GM23248 (cell line): ENCODE measurements at places on chromosomes 11 and 22. TPM values are rescaled to one million over a fixed set of nuclear protein-coding genes. Genes with fewer than 3 reads are reported as not detected.

NLRP14 gene
- not detected in 2 replicates for total RNA-seq

GRCh38 chr22:48584170-48584569 lies 1243.5 kb downstream of the BRD1 start:
- H3K4me3 ChIP-seq: no peak overlapping the region
- no peaks in the 10 kb centered on the region for H3K4me1 ChIP-seq
- H3K27me3 ChIP-seq: no peaks in the 10 kb centered on the region
- H3K36me3 ChIP-seq: no peaks in the 10 kb centered on the region

DNA sequence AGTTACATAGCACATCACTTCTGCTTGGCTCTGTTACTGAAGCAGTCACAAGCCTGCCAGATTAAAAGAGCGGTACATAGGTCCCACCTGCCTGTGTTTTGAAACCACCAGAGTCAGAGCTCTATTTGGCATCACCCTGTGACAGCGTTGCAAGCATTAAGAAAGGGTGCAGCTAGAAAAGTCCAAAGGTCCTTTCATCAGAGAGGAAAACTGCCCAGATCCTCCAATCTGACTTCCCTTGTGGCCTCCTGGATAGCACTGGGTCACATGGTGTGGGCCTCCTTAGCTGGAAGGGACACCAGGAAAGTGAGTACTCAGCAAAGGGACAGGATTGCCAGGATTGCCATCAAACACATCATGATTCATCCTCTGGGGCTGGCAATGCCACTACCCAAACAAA lies 22.9 kb downstream of the STX3 start:
- no peak overlapping the region for H3K4me3 ChIP-seq
- peak; percentile 8 for DNase-seq
- H3K4me1 ChIP-seq: peaks cover 7% of the 10 kb centered on the region; the same call in 1 of the 2 replicates
- H3K27me3 ChIP-seq: no peaks in the 10 kb centered on the region

LTBP3 gene
- 98.4 and 112 TPM in 2 replicates for total RNA-seq

DNA sequence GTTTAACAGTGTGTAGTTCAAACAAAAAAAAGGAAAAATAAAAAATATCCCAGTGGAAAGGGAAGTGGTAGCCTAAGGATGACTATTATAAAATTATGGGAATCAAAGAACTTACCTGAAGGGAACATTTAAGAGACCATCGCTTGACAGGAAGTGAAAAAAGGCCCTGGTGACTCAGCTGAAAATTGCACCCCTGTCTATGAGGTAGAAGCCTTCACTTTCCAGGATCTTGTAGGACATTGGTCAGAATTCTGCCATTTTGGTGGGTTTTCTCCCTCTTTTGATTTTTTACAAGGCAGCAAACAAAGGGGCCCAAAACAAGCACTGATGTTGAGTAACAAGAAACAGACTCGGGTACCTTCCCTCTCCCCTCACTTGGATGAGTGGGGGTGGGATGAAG lies 15.6 kb downstream of the DDX17 start:
- H3K36me3 ChIP-seq: peaks cover 95% of the 10 kb centered on the region
- H3K27me3 ChIP-seq: no peaks in the 10 kb centered on the region
- H3K4me3 ChIP-seq: no peak overlapping the region
- peaks cover 39% of the 10 kb centered on the region for H3K4me1 ChIP-seq
- H3K27ac ChIP-seq: peak overlapping the region; percentile 35

DNA sequence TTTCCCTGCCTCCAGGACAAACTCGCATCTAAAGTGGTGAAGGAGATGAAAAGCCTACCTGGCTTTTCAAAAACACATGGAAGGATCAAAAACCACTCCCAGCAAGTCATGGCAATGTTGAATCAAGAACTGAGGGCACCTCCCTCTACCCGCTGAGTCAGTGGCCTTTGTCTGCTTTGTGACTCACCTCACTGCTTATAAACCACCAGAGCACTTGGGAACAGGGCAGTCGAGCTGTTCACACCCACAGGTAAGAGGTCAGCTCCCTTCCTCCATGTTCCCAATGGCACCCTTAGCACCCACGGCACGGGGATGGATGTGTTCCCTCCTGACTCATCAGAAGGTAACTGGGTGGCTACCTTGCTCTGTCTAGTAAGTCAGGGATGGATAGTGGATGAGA lies 21.7 kb downstream of the TENM4 start:
- H3K36me3 ChIP-seq: no peaks in the 10 kb centered on the region
- H3K27ac ChIP-seq: no peak overlapping the region
- H3K27me3 ChIP-seq: no peaks in the 10 kb centered on the region
- H3K4me3 ChIP-seq: no peak overlapping the region

DNA sequence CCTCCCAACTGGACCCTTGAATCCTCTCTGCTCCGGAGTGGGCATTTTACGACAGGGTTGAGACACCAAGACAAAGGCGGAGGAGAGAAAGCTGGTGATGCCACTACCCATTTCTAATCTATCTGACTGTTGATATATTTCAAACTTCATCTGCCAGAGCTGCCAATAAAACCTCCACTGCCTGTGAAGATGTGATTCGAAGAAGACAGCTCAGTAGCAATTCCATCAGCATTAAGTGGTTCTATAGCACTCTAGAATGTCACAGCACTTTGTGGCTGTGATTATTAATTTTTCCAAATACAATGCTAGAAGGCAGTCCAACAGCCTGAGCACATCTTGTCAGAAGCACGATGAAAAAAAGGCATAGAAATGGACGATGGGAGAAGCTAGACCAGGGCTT lies 282.8 kb downstream of the OPCML start:
- DNase-seq: no peak
- H3K4me3 ChIP-seq: no peak overlapping the region
- H3K36me3 ChIP-seq: no peaks in the 10 kb centered on the region
- no peak overlapping the region for H3K27ac ChIP-seq
- H3K4me1 ChIP-seq: no peaks in the 10 kb centered on the region

GRCh38 chr11:119700030-119700429 lies 29.0 kb downstream of the NECTIN1 start:
- H3K4me3 ChIP-seq: no peak overlapping the region
- H3K27ac ChIP-seq: no peak overlapping the region
- no peaks in the 10 kb centered on the region for H3K36me3 ChIP-seq
- no peak for DNase-seq
- H3K4me1 ChIP-seq: no peaks in the 10 kb centered on the region
- H3K27me3 ChIP-seq: no peaks in the 10 kb centered on the region

- no peak overlapping the region for H3K4me3 ChIP-seq
- H3K4me1 ChIP-seq: no peaks in the 10 kb centered on the region
- H3K27ac ChIP-seq: no peak overlapping the region
Observed at GRCh38 chr11:36195496-36196354, 93.5 kb downstream of the COMMD9 start.

C11orf91 gene
- not detected in 2 replicates for total RNA-seq

TALDO1 gene
- total RNA-seq: 185 and 216 TPM in 2 replicates

ILK gene
- total RNA-seq: 211 and 242 TPM in 2 replicates

GRCh38 chr11:64835616-64836447 lies 8.6 kb downstream of the CDC42BPG start:
- no peaks in the 10 kb centered on the region for H3K4me1 ChIP-seq
- no peaks in the 10 kb centered on the region for H3K27me3 ChIP-seq
- DNase-seq: no peak
- H3K4me3 ChIP-seq: no peak overlapping the region

GGTLC3 gene
- total RNA-seq: not detected in 2 replicates

DNA sequence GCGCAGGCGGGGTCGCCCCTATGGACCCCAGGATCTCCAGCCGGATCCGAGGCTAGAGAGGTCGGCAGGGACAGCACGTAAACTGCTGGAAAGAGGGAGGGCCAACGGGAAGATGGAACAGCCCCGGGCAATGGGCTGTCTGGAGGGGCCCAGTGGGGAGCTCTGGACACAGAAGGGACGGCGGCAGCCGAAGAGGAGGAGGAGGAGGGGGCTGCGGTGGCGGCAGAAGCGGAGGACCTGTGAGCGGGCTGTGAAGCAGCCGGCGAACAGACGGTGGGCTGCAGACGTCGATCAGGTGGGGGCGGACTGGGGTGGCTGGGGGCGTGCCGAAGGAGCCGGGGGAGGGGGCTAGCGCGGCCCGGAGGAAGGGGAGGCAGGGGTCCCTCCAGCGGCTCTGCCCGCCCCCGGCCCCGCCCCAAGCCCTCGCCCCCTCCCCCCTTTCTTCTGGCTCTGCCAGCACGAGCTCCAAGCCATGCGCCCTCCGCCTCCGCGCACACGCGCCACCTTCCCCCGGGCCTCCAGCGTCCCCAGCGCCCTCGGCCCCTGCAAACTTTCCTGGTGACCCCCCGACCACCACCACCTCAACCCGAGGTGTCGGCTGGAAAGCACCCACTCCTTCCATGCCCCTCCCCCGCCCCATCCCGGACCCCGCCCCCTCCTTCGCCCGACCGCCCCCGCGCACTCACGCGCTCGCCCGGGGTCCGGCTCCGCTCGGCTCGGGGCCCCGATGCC lies 432 bp downstream of the TNKS1BP1 start:
- peaks cover 24% of the 10 kb centered on the region; the same call in 1 of the 2 replicates for H3K36me3 ChIP-seq
- peak; percentile 73 for DNase-seq
- no peaks in the 10 kb centered on the region for H3K27me3 ChIP-seq
- H3K27ac ChIP-seq: peak overlapping the region; percentile 99
- H3K4me3 ChIP-seq: peak overlapping the region; percentile 89
- H3K4me1 ChIP-seq: peaks cover 36% of the 10 kb centered on the region

PHLDA2 gene
- 11.7 and 16.8 TPM in 2 replicates for total RNA-seq
